ENCODE measurements at places on chromosomes 2 and 18.
A peak's percentile ranks its signal among the peaks of the same experiment; 100 is the strongest.

- H3K36me3 ChIP-seq = peaks cover 4% of the 10 kb centered on the region
- H3K27ac ChIP-seq = no peak overlapping the region
- DNase-seq = no peak
- H3K4me3 ChIP-seq = no peak overlapping the region
- peaks cover 17% of the 10 kb centered on the region for H3K4me1 ChIP-seq
- no peaks in the 10 kb centered on the region for H3K27me3 ChIP-seq
These were observed 184.8 kb downstream of the SEPTIN10 start for GRCh38 chr2:109428841-109429566.

DNA sequence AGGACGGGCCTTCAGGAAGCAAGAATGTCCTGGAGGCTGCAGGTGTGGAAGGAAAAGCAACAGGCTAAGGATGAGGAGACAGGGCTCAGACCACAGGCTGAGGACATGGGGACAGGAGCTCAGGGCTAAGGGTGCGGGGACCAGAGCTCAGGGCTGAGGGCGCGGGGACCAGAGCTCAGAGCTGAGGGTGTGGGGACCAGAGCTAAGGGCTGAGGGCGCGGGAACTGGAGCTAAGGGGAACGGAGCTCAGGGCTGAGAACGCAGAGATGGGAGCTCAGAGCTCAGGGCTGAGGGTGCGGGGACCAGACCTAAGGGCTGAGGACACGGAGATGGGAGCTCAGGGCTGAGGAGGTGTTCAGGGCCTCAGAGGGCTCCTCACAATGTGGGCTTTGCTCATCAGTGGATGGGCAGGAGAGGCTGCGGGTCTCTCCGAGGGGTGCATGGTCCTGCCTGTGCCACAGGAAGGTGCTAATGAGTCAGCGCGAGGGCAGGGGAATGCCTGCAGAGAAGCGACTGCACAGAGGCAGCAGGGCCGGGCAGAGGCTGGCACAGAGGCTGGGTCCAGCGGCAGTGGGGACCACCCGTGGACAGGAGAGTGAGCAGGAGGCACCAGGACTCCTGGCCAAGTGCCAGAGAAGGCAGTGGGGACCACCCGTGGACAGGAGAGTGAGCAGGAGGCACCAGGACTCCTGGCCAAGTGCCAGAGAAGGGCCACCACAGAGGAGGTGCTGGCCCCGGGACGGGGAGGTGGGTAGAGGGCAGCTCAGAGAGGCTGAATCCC lies 271.7 kb downstream of the TWIST2 start:
- H3K27me3 ChIP-seq = no peaks in the 10 kb centered on the region
- no peak overlapping the region for H3K27ac ChIP-seq
- no peak for DNase-seq

- no peaks in the 10 kb centered on the region for H3K27me3 ChIP-seq
- no peak overlapping the region for H3K27ac ChIP-seq
- DNase-seq = peak; percentile 4
- no peak overlapping the region for H3K4me3 ChIP-seq
- H3K36me3 ChIP-seq = no peaks in the 10 kb centered on the region
These were observed 1574.2 kb upstream of the PIK3C3 start for GRCh38 chr18:40380686-40381439.

- H3K27me3 ChIP-seq = peaks cover 75% of the 10 kb centered on the region
- no peaks in the 10 kb centered on the region for H3K4me1 ChIP-seq
- H3K27ac ChIP-seq = no peak overlapping the region
These were observed 75.9 kb downstream of the INHBB start for GRCh38 chr2:120421830-120422175.

GRCh38 chr2:109162999-109163398 lies 34.0 kb downstream of the SH3RF3 start:
- peaks cover 11% of the 10 kb centered on the region for H3K4me1 ChIP-seq
- H3K36me3 ChIP-seq = no peaks in the 10 kb centered on the region
- H3K27me3 ChIP-seq = no peaks in the 10 kb centered on the region
- DNase-seq = no peak

DNA sequence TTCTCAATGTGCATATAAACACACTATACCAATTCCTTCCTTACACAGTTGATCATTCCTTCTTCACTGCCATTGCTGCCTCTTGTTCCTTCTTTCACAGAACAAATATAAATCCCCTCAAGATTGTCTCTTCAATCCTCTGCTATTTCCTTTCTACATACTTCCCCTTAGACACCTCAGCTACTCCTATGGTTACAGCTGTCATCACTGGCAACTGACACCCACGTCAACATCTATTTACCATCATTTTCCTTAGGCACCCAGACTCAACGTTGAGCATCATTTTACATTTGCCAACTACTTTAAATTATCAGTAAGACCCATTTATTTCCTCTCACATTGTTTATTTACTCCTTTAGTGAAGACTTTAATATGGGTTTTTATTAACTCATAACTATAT lies 488.8 kb upstream of the FSHR start:
- no peaks in the 10 kb centered on the region for H3K36me3 ChIP-seq
- H3K4me3 ChIP-seq = no peak overlapping the region
- no peak overlapping the region for H3K27ac ChIP-seq
- no peaks in the 10 kb centered on the region for H3K27me3 ChIP-seq
- no peak for DNase-seq

DNA sequence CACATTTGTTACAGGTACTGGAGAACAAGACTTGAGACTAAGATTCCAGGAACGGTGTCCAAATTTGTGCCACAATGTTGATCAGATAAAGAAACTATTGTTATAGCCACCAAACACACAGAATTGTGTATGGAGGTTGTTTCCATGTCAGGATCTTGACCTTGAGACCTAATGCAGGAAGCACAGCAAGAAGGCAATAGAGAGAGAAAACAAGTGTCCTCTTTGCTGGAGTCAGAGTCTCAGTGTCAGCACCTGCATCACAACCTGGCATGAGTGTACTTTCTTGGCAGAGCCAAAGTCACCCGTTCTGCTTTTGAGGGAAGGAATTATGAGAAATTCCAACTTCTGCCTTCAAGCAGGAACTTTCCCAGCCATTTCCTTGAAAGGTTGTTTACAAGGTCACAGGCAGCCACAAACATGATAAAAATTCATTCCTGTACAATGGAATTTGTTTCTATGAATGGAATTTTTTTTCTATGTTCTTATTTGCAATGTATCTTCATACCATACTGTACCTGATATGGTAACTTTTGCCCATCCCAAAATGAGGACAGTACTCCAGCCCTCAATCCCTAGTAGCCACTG lies 118.4 kb downstream of the PKP4 start:
- H3K27ac ChIP-seq = no peak overlapping the region
- no peaks in the 10 kb centered on the region for H3K27me3 ChIP-seq

- H3K27ac ChIP-seq = peak overlapping the region; percentile 89
- H3K4me1 ChIP-seq = peaks cover 28% of the 10 kb centered on the region
- no peak for DNase-seq
- H3K36me3 ChIP-seq = no peaks in the 10 kb centered on the region
These were observed 139.7 kb downstream of the DDX1 start for GRCh38 chr2:15731213-15731888.

GRCh38 chr2:211994806-211995205 lies 543.8 kb downstream of the ERBB4 start:
- H3K27ac ChIP-seq = no peak overlapping the region
- no peaks in the 10 kb centered on the region for H3K4me1 ChIP-seq
- no peaks in the 10 kb centered on the region for H3K27me3 ChIP-seq
- H3K4me3 ChIP-seq = no peak overlapping the region

DNA sequence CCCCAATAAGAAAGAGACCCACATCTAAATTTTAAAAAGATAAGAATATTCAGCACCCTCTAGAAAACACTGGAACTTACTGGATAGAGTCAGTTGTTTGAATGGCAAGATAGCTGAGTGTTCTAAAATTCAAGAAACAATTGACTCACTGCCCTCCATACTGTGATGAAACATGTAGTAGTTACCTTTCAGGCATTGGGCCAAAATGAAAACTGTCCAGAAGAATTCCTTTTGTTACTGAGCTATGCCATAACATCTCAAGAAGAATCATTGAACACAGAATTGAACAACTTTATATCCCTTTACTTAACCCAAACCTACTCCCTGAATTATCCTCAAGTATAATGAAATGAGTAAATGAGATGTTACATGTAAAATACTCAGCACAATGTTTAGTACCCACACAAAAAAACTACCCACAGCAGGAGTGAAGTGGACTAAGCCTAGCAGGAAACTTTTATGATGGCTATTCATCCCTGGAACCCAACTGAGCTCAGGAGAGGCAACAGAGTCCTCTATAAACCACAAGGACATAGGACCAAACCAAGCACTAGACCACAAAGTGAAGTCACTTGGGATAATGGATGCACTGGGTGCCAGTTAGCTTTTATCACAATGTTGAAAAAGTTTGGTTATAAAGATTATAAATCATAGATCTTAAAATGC lies 32.7 kb downstream of the RBM43 start:
- H3K27ac ChIP-seq = no peak overlapping the region
- no peaks in the 10 kb centered on the region for H3K4me1 ChIP-seq
- no peaks in the 10 kb centered on the region for H3K27me3 ChIP-seq
- no peaks in the 10 kb centered on the region for H3K36me3 ChIP-seq
- H3K4me3 ChIP-seq = no peak overlapping the region
- DNase-seq = no peak

- H3K36me3 ChIP-seq = no peaks in the 10 kb centered on the region
- H3K27me3 ChIP-seq = no peaks in the 10 kb centered on the region
- H3K27ac ChIP-seq = no peak overlapping the region
- DNase-seq = no peak
- H3K4me1 ChIP-seq = no peaks in the 10 kb centered on the region
- no peak overlapping the region for H3K4me3 ChIP-seq
These were observed 52.6 kb upstream of the PEX13 start for GRCh38 chr2:60964651-60965498.

- H3K4me1 ChIP-seq = peaks cover 59% of the 10 kb centered on the region
- H3K27ac ChIP-seq = no peak overlapping the region
- H3K4me3 ChIP-seq = peak overlapping the region; percentile 53
- no peak for DNase-seq
These were observed 4.9 kb downstream of the ERFE start for GRCh38 chr2:238163481-238164198.

DNA sequence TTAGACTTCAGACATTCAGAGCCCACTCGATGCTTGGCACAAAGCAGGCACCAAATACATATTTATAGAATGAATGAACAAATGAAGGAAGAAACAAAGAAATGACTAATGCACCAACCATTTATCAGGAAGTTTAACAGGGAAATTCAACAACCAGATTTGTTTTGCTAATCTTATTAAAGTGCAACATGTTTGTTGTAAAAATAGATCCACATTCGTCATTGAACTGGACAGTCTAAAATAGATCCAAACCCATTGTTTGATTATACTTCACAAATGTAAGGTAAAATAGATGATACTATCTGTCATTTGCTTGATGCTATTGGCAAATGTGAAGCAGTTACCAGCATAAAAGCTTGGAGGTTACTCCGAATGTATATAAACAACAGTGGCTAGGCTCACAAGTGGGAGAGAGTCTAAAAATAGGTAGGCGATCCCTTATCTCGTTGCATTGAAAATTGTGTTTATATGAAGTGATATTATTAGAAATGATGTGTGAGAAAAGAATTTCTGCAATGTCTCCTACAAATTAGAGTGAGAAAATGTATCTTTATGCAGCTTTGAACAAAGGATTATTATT lies 246.2 kb downstream of the NEDD4L start:
- H3K27me3 ChIP-seq = no peaks in the 10 kb centered on the region
- H3K36me3 ChIP-seq = no peaks in the 10 kb centered on the region
- no peak overlapping the region for H3K27ac ChIP-seq
- H3K4me1 ChIP-seq = peaks cover 6% of the 10 kb centered on the region
- H3K4me3 ChIP-seq = no peak overlapping the region

GRCh38 chr2:74577448-74577847 lies 22.9 kb downstream of the DOK1 start:
- no peak overlapping the region for H3K4me3 ChIP-seq
- no peak overlapping the region for H3K27ac ChIP-seq
- no peaks in the 10 kb centered on the region for H3K27me3 ChIP-seq
- no peaks in the 10 kb centered on the region for H3K4me1 ChIP-seq
- no peak for DNase-seq

DNA sequence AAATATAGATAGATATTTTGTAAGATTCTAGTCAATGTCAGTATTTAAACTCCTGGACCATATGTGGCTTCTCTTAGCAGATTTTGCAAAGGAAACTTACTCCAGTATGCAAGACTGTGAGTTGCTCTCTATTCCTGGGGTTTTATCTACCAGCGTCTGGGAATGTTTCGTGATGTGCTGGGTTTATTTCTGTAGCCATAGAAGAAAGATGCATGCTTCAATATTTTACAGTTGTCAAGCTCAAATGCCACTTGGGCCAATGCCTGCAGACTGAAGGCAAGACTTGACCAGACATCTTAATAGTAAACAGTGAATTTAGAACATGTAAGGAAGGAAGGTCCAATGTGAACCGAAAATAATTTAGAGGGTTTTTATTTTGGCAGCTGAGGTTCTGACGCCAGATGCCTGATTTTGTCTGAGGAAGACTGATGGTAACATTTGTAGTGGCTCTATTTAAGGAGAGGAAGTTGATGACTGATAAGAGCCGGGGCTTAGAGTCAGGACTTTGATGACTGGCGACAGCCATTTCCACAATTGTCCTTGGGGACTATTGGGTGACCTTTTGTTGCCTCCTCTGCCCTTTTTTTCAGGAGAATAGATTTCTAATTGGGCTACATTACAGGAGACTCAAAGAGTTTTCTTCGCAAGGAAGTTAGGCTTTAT lies 154.3 kb downstream of the RAPGEF4 start:
- no peaks in the 10 kb centered on the region for H3K4me1 ChIP-seq
- H3K27me3 ChIP-seq = peaks cover 36% of the 10 kb centered on the region
- no peaks in the 10 kb centered on the region for H3K36me3 ChIP-seq
- DNase-seq = no peak
- no peak overlapping the region for H3K27ac ChIP-seq

- H3K36me3 ChIP-seq = no peaks in the 10 kb centered on the region
- H3K27ac ChIP-seq = no peak overlapping the region
- no peaks in the 10 kb centered on the region for H3K27me3 ChIP-seq
- no peaks in the 10 kb centered on the region for H3K4me1 ChIP-seq
These were observed 52.1 kb upstream of the XPO1 start for GRCh38 chr2:61590214-61590613.

- peaks cover 14% of the 10 kb centered on the region for H3K36me3 ChIP-seq
- no peak overlapping the region for H3K4me3 ChIP-seq
- peaks cover 22% of the 10 kb centered on the region for H3K4me1 ChIP-seq
- no peak overlapping the region for H3K27ac ChIP-seq
These were observed 31.4 kb downstream of the ANO7 start for GRCh38 chr2:241219856-241220356.

DNA sequence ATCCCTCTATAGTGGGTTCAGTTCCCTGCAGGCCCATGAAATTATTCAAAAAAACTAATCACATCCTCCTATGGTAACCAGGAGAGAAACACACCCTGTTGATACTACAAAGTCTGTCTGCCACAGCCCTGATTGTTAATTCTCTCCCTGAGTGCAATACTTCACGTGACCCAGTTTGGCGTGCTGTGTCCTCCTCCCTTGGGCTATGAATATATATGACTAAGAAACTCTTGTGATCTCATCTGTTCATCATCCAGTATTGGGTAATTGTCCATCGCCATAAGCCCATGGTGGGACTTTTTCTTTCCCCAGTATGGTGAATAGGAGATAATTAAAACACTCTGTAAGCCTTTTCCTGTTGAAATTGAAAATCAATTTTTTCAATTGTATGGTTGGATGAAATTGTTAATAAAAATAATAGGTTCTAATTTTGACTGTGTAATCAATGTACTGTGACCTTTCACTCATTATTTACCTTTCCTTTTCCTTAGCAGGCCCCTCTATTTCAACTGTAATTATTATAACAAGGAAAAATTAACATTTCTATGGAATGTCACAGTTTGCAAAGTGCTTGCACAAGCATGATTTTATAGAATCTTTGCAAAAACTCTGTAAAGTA lies 1822.6 kb downstream of the SUCLG1 start:
- no peak overlapping the region for H3K27ac ChIP-seq
- H3K4me1 ChIP-seq = no peaks in the 10 kb centered on the region
- H3K36me3 ChIP-seq = no peaks in the 10 kb centered on the region
- peak; percentile 22 for DNase-seq
- H3K27me3 ChIP-seq = no peaks in the 10 kb centered on the region

GRCh38 chr2:183207110-183207509 lies 82.9 kb downstream of the NUP35 start:
- DNase-seq = peak; percentile 6
- no peak overlapping the region for H3K4me3 ChIP-seq
- H3K4me1 ChIP-seq = peaks cover 1% of the 10 kb centered on the region
- H3K27ac ChIP-seq = no peak overlapping the region
